GM06990 (cell line): ENCODE measurements at places on chromosomes 13 and 19.

DNA sequence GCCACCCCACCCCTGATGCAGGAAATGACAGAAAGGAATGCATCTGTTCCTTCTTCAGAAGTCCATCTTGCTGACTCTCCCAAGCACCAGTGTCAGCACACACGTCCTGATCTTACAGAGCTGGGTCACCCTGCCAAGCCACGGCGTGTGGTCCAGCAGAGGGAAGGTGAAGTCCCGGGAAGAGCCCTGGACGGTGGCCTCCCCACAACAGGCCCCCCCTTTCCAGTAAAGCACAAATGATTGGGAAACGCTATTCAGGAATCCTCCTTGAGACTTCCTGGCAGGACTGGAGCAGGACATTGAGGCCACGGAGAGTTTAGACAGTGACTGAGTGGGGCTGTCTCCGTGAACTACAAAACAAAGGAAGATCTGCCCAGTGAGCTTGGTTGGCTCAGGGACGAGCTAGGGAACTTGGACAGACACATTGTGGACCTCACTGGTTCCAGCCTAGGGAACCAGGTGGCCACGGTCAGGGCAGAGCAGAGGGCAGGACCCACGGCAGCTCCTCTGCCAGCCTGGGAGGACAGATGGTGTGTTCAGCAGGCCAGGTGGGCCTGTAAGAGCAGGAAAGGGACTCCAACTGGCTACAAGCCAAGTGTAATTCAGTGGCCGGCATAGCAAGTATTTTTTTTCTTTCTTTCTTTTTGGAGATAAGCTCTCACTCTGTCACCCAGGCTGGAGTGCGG lies 41.7 kb downstream of the ELL start:
- DNase-seq: no peak

DNA sequence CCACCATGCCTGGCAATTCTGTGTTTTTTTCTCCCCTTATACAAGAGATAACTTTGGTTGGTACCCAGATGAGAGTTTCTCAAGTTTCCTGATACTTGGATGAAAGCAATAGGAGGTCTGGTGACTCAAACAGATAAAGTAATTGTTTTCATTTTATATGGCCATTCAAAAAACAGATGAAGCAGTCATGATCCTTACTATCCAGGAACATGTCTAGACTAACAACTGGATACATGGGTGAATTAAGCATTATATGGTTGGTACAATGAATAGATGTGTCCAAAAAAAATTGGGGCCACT lies 8.5 kb downstream of the ZNF430 start:
- DNase-seq: peak; percentile 37

- no peak for DNase-seq
These were observed 135.3 kb downstream of the RFC3 start for GRCh38 chr13:33953203-33953602.

GRCh38 chr19:45798995-45799517 lies 6.4 kb upstream of the DMWD start:
- DNase-seq: peak; percentile 52

- no peak for DNase-seq
These were observed 2.0 kb downstream of the SMARCA4 start for GRCh38 chr19:10962863-10963262.

DNA sequence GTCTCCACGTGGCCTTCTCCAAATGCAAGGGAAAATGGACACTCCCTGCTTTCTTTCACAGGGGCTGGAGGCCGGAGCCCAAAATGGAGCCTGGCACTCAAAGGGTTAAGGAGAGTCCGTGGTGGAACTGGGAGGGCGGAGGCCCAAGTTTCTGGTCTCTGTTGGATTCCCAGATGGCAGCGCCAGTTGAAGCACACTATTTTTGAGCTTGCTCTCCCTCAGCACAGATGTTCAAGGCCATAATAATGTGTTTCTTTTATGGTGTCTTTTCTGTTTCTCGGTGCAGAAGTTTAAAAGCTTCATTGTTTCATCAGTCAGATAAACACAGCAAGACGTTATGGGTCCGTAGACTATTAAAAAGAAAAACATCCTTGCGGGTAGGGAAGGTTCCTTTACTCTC lies 67.6 kb downstream of the TNFRSF19 start:
- DNase-seq: no peak

DNA sequence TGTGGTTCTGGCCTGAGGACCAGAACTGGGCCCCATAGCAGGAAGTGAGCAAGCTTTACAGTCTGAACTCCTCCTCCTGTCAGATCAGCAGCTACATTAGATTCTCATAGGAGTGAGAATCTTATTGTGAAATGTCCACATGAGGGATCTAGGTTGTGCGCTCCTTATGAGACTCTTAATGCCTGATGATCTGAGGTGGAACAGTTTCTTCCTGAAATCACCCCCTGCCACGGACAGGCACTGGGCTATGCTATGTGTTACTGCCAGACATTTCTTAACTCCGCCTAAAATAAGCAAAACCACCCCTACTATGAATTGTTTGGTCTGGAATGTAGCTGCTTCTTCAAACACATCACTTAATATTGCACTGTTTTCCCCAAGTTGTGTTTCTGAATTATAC lies 4.6 kb downstream of the FBXL3 start:
- no peak for DNase-seq

GRCh38 chr13:104691767-104692467 lies 1625.7 kb upstream of the SLC10A2 start:
- DNase-seq: no peak

DNA sequence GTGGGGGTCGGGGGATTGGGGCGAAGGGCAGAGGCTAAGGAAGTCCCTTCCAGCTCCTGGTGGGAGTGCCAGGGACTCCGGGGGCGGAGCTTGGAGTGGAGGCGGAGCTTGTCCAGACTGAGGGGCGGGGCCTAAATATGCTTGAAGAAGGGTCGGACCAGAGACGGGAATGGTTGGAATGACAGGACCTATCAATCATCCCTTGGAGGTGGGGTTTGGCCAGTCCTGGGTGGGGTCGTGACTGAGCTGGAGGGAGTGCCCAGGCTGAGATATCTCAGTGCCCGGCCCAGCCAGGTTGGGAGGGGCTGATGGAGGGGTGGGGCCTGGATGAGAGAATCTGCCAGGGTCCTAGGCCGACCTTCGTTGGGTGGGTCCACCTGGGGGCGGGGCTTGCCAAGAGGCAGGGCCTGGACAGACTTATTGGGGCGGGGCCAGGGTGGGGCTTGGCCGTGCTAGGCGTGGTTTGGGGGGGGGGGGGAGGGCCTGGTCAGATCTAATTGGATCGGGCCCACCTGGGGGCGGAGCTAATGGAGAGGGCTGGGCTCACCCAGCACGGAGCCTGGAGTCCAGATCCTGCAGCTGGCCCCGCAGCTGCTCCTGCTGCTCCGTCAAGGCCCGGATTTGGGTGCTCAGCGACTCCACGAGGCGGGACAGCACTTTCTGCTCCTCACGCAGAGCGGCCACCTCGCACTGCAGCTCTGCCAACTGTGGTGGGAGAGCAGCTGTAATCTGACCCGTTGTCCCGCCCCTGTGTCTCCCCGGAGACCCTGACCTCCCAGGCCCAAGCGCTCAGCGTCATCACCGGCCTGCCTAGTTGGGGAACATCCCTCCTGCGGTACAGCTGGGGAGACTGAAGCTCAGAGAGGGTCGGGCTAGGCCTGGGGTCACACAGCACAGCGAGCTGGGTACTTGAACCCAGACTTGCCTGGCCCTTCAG lies 2.6 kb upstream of the WIZ start:
- DNase-seq: no peak

- no peak for DNase-seq
These were observed 477 bp upstream of the PLEKHF1 start for GRCh38 chr19:29664753-29665214.

DNA sequence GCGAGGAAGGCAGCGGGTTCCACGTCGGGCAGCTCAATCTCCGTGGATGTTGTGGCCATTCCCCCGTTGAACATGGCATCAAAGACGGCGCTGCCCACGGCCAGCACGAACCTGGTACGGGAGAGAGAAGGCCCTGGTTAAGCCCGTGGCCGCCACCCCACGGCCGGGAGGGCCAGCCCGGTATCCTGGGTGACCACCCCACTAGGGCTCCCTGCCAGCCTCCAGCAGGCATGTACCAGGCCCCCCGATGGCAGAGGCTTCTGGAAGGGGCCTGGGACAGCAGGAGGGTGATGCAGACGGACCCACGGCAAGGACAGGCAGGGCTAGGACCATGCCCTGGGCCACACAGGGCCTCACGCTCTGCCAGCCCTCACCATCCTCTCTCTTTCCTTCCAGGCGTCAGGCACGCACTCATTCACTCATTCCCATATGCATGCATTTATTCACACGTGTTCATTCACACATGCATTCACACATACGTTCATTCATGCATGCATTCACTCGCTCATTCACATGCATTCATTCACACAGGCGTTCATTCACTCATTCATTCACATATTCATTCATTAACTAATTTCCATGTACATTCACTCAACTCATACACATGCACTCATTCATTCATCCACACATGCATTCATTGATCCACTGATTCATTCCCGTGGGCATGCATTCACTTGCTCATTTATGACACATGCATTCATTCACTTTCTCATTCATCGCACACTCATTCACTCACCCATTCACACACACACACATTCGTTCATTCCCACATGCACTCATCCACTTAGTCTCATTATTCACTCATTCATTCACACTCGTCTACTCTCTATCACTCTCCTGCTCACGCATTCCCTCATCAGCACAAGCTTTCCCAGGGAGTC lies 17.9 kb downstream of the BTBD2 start:
- DNase-seq: no peak

DNA sequence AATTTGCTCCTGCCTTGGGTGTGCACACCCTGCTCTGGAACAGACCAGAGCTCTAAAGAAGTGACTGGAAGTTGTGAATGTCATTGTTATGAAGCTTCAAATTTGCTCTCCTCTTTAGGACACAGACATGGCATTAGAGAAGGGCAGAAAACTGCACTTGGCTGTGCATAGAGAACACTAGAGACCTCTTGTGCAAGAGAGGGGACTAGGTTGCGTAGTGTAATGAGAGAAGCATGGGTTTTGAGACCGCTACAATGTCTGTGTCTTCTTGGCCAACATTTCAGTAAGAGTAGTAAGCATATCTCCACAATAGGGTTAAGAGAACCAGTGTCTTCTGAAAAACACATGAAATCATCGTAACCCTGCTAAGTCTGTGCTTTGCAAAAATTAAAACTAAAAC lies 423.3 kb downstream of the SPRY2 start:
- DNase-seq: no peak

GRCh38 chr19:45645068-45645630 lies 6.0 kb upstream of the EML2 start:
- no peak for DNase-seq

DNA sequence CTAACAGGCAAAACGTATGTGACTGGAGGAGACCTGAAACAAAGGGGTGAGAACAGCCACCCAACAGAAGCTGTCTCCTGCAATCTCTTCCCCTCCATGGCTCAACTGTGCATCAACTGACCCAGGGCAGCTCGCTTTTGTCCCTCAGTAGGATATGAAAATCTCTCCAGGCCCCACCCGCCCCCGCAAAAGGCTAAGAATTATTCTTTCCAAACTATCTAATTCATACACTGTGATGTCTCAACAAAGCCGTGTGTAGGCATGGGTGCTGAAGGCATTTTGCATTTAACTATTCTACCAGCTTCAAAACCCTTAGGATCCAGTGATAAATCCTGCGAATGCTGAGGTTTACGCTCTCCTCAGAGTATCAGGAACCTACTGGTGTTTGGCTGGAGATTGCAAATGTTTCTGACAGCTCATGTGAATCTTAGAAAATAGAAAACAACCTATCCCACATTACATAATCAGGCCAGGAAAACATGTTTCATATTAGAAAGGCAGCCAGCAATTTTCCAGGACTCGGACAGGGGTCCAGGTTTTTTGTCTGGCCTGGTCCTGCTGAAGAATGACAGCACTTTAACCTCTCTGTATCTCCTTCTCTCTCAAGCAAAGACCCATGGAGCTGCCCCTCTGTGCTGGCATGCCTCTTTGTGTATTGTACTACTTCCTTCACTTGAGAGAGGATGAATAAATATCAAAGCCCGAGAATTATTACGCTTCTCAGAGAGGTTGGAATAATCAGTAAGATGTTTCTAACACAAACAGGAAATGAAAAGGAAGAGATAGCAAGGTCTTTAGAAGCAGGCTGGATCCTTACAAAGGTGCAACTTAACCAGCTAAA lies 17.3 kb downstream of the DHRS12 start:
- no peak for DNase-seq

DNA sequence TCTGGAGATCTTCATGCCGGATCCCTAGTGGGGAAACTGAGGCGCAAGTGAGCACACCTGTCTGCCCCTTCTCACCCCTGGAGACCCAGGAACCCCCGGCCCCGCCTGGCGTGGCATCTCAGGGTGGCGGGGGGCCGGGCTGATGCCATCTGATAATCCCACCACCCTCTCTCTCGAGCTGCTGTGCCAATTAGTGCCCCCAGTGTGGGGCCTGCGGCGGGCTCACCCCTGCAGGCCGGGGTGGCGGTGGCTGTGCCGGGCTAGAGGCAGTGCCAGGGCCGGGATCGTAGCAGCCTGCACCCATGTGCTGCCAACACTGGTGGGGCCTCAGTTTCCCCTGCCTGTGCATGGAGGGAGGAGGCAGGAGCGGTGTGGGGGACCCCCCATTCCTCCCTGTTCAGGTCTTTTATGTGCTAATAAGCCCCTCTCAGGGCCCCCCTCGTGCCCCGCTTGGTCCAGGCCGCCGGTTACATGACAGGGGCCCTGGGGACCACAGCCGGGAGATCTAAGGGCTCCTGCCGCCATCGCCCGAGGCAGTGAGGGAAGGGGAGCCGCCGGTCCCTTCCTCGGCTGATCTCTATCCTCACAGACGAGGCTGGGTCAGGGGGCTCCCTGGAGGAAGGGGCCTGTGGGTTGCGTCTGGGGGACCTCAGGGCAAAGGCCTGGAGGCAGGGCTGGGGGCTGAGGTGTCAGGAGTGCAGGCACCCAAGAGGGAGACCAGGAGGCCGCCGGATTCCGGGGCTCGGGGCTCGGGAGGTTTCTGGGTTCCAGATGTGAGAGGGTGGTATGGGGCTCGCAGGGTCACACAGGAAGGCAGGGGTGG lies 8.3 kb downstream of the EFNA2 start:
- DNase-seq: no peak

- no peak for DNase-seq
These were observed 52.2 kb downstream of the IRS2 start for GRCh38 chr13:109734002-109734785.

DNA sequence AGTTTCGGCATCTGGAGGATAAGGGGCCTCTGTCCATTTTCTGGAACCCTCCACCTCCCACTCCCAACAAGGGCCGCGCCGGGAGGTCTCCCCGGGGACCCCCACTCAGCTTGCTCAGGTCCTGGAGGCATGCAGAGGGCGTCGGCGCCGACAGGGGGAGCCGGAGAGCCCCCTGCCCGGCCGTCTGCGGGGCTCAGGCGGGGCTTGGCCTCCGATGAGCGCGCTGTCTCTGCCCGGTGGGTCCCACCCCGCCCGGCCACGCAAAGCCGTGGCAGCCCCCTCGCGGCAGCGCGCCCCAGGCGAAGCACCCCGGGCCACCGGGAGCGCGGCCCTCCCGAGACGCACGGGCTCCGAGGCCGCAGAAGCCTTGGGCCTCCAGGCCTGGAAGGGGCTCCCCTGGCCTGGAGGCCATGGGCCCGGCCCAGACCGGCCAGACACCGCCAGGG lies 149.7 kb upstream of the ZNF536 start:
- no peak for DNase-seq
